ENCODE measurements at places on chromosomes 1 and 21.

- DNase-seq = no peak
Measured at GRCh38 chr21:30223596-30223995, 7.7 kb upstream of the CLDN8 start.

DNA sequence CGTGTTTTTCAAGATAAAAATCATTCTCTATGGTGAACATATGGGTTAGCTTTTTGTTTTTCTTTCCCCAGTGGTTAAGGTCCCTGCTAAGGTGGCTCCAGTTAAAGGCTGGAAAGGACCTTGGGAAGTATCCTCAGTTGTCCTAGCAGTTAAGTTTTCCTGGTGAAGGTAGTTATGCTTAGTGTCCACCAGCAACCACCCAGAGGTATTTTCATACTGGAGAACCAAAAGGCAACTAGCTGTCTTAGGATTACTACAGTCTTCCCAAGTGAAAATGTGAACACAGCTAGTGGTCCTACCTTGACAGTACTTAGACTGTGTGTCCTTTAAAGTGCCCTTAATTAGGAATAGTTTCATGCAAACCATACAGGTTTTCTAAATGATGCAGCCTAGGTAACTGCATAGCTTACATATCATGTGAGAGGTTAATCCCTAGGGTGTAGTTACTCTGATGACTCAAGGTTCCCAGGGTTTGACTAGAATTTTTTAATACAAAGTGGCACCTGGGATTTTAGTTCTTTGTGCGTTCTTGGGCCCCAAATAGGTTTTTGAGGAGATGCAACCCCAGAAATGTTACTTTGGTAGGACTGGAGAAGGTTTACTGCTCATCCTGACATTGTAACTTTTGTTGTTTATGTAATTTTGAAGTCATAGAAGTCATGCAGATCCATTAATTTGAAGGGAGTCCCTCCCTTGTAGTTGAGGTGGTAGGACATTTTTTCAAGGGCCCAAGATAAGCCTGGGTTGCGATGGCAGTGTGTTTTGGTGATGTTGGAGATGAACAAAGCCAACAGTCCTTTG, 36.5 kb downstream of the YY1AP1 start:
- DNase-seq = no peak

DNA sequence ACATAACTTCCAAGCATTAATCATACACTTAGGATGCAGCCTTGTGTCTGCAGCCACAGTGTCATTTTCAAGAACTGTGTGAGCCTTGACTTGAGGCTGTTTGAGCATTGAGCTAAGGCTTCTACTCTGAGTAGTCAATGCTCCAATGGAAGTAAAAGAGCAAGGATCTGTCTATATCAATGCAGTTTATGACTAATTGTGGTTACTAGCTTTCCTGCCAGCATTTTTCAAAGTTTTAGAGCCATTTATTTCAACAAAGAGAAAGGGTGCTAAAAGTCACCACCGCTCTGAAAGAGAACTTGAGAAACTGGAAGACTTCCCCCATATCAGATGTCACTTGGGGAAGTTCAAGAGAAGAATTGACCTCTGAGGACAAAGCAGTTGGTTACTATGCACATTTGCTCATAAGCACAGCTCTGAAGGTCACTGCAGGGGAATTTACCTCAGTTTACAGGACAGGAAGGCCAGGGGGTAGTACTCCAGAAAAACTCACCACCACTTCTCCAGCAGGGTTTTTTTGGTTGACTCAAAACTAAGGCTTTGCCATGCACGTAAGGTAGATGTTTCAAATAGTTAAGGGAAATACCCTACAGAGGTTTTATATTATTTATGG, 24.5 kb upstream of the RGS1 start:
- no peak for DNase-seq

DNA sequence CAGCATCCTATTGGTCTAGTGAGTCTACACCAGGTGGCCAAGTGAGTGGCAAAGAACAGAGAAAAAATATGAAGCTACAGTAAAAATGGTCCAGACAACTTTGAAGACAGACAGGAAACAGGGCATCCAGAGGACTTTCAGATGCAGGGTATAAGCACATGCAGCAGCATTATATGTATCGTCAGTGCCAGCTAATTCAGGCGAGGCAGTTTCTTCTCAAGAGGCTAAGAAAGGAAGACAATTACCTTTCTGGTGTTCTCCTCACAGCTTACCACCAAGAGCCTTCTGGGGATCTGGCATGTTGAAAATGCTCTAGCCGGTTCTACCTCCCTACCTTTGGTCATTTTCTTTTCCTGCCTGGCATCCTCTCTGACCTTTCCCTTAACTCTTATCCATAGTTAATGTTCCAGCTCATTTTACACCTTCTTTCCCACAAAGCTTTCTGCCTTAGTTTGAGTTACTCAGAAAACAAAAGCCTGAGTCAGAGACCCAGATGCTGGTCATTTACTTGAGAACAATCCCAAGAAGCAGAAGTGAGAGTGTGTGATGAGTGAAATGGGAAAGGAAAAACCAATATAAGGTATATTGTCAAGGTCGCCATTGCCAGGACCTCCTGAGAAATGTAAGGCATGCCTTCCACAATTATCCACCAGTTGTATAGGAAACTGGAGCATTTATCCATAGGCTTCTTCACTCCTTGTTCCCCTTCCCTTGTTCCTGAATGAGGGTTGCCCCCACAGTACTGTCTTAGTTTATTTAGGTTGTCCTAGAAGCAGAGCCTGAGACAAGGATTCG, 444.1 kb downstream of the PLPP3 start:
- DNase-seq = no peak

DNA sequence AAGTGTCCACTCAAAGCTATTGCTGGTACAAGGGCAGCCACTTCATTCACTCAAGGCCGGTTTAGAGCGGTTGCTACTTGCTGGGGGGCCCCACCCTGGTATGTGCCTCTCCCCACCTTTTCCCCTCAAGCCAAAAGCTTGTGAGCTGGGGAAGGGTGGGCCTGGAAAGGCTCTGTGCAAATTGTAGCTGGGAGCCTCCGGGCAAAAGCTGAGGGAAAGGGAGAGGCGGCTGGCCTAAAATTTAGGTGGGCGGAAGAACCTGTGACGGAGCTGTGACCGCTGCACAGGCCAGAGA, 306 bp upstream of the SH3D21 start:
- no peak for DNase-seq

GRCh38 chr1:28028873-28029654, 59.3 kb downstream of the EYA3 start:
- DNase-seq = no peak

- DNase-seq = no peak
Measured at GRCh38 chr1:168116327-168116799, 20.4 kb downstream of the GPR161 start.

DNA sequence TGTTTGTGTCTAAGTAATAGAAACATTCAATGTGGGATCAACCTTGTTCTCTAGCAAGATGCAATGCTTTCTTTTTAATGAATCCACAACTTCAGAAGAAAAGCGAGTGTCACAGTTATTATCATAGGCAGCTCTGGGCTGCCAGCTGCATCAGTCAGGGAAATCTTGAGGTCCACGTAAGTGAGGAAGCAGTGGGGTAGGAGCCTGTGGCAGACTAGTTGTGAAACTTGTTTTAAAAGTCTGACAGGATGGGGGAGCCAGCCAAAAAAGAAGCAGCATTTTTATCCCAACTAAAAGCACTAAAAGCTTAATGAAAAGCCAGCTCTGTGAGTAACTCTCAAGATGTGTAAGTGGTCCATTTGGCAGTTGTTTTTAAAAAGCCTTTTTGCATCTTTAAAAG, 113.1 kb downstream of the ZNF326 start:
- no peak for DNase-seq
